Fibroblast of skin of right quadriceps (primary cell): ENCODE measurements at places on chromosomes 16 and 17.

DNA sequence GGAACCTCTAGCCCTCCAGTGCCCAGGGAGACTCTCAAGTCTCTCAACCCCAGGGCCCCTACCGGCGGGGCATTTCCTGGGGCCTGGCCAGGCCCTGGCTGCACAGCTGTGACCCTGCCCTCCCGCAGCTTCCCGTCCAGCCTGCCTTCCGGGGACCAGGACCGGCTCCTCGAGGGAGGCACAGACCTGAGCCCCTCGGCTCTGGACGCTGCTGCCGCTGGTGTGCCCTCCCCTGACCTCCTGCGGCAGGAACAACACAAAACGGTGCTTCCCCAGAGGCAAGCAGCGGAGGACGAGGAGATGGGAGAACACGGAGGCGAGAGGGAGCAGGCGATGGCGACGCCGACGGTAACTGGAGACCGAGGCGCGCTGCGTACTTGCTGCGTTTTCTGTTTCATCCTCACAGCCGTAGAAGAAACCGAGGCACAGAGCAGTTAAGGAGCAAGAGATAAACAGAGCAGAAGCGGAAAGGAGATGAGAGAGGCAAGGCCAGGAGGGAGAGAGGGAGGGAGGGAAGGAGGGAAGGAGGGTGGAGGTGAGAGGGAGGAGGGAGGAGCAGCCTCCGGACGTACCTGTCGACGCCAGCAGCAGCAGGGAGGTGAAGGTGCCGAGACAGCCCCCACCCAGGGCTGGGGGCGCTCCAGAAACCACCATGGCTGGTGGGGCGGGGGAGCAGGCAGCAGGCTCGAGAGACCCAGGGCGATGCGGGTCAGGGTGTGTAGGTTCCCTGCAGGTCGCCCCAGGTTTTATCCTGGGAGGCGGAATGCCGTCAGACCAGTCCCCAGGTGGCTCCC is at the start of gene PRSS22:
Gene PRSS22, minus strand, starts transcription at position 720 of the 794 bp plus-strand sequence. Its CDS starts 66 bp downstream, at position 654.
- DNase-seq: no peak

- no peak for DNase-seq
Observed at GRCh38 chr16:27798241-27798640, 248.3 kb downstream of the KATNIP start.

- no peak for DNase-seq
Observed at GRCh38 chr17:79919164-79919585, 79.9 kb upstream of the CBX4 start.

GRCh38 chr17:1736348-1737281 is 6.1 kb upstream of the SERPINF2 start:
- peak; percentile 66 for DNase-seq

- no peak for DNase-seq
Observed at GRCh38 chr17:75808549-75808904, 23.9 kb downstream of the UNK start.

- DNase-seq: peak; percentile 20
Observed at GRCh38 chr17:29933379-29933778, 3.4 kb upstream of the SSH2 start.

GRCh38 chr16:51244887-51245657 is 94.0 kb upstream of the SALL1 start:
- DNase-seq: no peak

- DNase-seq: peak; percentile 30
Observed at GRCh38 chr16:56673921-56674320, 4.3 kb downstream of the MT1H start.

GRCh38 chr16:89687092-89687940 is 827 bp downstream of the CDK10 start:
- peak; percentile 26 for DNase-seq

- no peak for DNase-seq
Observed at GRCh38 chr16:31190061-31190460, 10.1 kb downstream of the FUS start.

- DNase-seq: no peak
Observed at GRCh38 chr16:2181952-2182351, 14.5 kb downstream of the CASKIN1 start.

- no peak for DNase-seq
Observed at GRCh38 chr16:49859125-49859811, 3.4 kb upstream of the ZNF423 start.

GRCh38 chr16:14077918-14078317 is 6.8 kb downstream of the MRTFB start:
- no peak for DNase-seq

DNA sequence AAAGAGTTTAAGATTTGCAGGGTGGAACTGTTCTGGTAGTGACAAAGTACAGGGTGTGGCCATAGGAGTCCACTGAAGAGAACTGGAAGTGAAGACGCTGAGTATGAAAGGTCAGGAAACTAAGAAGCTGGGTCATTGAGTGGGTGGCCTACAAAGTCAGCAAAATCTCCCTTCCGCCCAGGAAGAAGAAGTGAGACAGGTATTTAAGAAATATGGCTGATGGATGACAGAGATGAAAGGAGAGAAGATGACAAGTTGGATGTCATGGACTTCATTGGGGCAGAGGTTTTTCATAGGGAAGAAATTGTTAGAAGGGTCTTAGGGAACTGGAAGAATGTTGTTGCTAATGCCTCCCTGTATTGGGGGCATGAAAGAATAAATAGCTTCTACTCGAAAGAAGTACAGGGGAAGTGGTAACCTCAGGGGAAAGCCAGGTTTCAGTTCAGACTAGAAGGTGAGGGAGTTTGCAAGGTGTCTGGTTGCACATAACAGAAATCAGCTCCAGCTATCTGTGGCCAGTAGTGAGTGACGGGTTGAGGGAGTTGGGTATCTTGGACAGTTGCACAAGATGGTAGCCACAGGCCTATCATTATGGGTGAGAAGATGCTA is 33.6 kb upstream of the MED13 start:
- DNase-seq: no peak

DNA sequence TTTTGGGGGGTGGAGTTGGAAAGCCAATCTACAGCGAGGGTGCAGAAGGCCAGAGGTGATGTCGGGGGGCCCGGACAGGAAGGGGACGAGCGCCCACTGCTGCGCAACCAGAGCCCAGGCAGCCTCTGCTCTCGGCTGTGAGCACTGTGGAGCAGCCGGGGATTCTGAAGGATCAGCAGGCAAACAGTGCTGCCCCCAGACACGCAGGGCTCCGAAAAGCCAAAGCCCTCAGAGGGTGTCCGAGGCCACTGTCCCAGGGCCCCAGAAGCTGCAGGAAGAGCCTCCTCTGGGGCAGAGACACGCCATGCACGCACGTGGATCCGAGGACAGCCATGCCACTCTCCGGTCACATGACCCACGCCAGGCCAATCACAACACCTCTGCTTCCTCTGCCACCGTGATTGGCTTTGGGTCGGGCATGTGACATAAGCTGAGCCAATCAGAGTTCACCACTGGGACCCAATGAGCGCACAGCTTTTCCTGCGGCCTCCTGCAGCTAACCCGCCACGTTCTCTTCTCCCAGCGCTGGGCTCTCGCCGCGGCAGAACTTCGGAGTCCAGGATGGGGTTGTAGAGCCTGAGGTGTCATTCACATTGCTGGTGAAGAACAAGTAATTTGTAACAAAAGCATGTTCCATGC is 40.7 kb downstream of the ACTG1 start:
- peak; percentile 96 for DNase-seq

DNA sequence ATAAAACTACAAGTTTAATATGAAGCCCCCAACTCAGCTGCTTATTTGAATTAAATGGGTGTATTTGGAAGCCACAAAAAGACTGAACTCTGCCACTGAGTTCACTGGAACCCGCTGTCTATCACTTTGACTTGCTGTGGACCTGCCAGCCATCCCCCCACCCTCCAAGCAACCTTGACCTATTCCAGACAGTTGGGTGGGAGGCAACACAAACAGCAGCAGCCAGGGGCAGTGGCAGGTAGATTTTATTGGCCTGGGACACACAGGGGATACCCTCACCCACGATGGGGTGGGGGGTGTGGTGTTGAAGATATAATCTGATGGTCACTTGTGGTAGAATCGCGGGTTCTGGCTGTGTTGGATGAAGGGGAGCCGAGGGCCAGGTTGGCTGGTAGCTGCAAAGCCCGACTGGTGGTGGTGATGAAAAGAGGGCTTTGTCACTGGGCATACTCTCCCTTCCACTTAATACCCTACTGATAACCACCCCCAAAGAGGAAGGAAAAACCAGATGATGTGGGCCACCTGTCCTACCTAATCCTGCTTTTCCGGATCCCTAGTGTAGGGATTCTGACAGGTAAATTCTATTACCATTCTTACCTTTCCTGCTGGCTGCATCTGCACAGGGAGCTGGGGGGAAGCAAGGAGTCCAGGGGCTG is 2.6 kb downstream of the GPS2 start:
- no peak for DNase-seq

DNA sequence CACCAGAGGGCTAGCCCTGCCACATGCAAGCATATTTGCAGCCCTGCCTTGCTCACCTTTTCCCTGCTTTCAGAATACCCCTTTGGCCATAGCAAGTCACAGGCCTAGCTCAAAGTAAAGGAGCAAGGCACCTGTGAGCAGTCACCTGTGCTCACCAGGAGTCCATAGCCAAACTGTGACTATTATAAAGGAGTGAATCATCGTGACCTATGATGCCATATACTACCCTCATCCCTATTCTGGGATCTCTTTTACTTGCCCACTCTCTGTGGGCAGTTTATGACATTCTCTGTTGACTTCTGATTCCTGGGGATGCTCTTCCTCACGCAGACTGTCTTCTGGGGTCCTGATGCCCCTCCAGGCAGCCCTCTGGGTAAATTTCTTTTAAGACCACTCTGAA is 200.5 kb upstream of the NLRP1 start:
- no peak for DNase-seq

- DNase-seq: no peak
Observed at GRCh38 chr16:57998486-57998885, 2.0 kb downstream of the ZNF319 start.

- DNase-seq: no peak
Observed at GRCh38 chr16:29126057-29126494, 141.2 kb downstream of the LAT start.

DNA sequence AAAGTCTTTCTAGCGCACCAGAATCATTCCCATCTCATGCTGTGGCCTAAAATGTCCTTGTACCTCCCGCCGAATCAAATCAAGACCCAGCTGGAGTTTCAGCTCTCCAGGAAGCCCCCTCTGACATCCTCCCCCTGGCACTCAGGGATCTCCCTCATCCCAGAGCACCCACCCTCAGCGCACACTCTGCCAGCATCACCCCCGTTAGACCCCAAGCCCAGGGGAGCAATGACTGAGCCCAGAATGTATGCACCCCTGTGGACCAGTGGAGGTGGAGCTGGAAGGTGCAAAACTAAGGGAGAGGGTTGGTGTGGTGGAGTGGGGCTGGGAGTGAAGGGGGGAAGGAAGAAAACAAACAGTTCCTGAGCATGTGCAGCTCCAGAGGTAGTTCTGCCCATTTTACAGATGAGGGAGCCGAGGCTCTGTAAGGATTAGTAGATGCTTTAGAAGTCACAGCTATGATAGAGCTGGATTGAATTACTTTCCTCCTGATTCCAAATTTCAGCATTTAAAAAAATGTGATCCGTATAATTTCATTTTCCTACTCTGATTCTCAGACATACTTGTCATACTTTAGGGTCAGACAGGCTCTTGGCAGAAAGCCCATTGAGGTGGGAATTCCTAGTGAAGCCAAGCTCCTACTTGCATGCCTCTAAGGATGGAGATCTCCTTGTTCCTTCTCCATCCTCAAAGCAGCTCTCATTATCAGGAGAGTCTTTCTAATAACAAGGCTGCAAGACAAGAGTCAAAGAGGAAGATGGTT is 242.7 kb downstream of the KATNIP start:
- peak; percentile 14 for DNase-seq

DNA sequence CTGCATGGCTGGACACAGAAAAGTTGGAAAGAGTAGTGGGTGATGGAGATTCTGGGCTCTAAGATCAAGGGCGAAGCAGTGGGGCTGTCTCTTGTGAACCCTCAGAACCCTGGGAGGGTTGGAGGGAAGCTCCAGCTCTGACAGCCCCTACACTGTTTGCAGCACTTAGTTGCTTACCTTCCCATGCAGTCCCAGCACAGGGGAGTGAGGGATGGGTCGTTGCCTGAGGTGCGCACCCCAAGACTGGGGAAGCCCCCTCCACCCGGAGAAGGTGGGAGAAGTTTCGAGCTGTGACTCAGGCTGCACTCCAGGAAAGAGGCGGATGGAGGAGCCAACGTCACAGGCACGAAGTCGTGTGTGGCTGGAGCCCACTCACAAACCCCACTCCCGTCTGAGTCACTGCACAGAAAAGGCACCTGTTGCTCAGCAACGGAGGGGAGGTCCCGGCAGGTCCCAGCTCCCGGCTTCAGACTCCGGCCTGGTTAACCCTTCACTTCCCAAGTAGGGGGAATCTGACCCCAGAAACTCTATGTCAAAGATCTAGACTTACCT is 60.1 kb downstream of the AIPL1 start:
- peak; percentile 70 for DNase-seq

- no peak for DNase-seq
Observed at GRCh38 chr17:74192950-74193781, 10.3 kb upstream of the RPL38 start.

- DNase-seq: no peak
Observed at GRCh38 chr17:76404976-76405563, 20.7 kb downstream of the SPHK1 start.

DNA sequence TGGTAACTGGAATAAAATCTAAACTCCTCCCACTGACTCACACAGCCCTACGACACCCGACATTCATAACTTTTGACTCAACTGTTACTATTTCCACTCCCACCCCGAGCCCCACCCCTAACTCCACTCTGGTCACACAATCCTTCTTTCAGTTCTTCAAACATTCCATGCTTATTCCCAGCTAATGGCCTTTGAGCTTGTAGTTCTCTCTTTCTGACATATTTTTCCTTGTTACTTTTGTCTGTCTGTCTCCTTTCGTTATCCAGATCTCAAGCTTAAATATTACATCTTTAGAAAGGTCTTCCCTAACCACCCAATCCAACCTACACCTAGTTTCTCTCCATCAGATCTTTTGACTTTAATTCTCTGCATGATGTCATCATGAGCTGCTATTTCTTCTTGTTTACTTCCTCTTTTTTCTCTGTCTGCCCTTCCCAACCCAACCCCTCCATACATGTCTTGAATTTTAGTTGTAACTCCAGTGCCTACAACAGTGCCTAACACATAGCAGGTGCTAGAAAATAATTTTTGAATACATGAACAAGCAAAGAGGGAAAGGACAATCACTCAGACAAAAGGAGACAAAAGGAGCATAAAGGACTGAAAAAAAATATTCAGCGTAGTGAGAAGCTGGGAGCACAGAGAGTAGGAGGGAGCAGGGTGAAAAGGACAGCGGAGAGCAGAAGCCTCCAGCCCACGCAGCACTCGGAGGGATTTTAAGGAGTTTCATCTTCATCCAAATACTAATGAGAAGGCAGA is 65.2 kb upstream of the SMIM36 start:
- DNase-seq: peak; percentile 84
